ENCODE measurements at places on chromosomes 5 and 9.
A peak's percentile ranks its signal among the peaks of the same experiment; 100 is the strongest.

- DNase-seq: peak; percentile 79
These were observed 9.6 kb downstream of the NEK6 start for GRCh38 chr9:124267271-124267807.

- DNase-seq: no peak
These were observed 69.0 kb downstream of the ANKH start for GRCh38 chr5:14802541-14802940.

GRCh38 chr9:138076650-138077009, 199.0 kb downstream of the CACNA1B start:
- no peak for DNase-seq

- DNase-seq: no peak
These were observed 20.9 kb upstream of the SEMA6A start for GRCh38 chr5:116595498-116595897.

GRCh38 chr5:74538206-74538661, 102.3 kb downstream of the ENC1 start:
- DNase-seq: peak; percentile 73

- no peak for DNase-seq
These were observed 88.8 kb upstream of the EQTN start for GRCh38 chr9:27385606-27386322.

DNA sequence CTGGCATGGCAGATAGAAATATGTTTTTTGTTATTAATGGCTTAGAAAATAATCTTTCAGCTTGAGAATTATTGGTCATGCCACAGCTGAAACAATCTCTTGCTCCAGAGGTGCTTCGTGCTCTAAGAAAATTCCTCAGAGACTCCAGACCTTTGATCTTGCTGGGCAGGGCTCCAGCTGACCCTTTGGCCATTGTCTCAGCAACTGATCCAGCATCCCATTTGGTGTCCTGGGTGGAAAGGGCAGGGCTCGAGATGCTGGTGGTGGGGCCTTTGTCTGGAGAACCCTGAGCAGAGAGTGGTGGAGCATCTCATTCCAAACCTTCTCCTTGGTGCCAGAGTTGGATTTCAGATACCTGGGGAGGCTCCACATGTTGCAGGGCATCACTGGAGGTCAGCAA, 43.2 kb upstream of the PIK3R1 start:
- DNase-seq: no peak

DNA sequence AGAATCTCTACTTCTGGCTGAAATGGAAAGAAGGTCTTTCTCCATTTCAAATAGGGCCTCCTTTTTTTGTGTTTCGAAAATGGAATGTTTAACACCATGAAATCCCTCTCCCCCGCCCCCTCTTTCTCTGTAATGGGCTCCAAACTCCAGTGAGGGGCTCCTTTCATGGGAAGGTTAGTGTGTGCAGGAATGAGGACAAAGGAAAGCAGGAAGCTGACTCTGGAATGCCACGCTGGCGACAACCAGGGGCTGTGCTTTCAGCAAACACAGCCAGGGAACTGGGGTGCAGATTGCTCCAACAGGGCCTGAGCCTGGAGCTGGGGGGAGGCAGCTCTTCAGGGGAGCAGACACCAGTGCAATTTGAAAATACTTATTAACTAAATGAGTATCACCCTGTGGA, 82.8 kb downstream of the CRB2 start:
- no peak for DNase-seq

DNA sequence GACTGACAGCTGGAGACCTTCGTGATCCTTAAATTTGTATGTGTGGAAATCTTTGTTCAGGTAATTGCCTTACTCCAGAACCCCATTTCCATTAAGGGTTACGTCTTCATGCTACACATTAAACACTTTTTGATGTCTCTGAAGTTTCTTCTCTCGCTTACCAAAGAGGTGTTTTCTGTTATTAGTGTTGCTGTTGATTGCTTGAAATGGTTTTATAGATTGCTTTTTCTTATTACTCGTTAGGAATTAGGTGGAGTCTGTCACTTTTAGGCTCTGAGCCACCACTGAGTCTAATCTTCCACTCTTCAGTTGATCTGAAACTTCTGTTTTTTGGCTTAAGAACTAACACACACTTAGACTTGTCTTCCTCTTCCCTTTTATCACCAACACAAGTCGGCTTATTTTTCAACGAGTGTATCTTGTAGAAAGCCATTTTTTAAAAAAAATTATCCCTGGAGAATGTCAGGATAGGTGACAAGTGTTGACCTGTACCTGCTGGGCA, 62.2 kb upstream of the PPARGC1B start:
- DNase-seq: no peak

GRCh38 chr5:180133060-180133459, 61.5 kb upstream of the RNF130 start:
- no peak for DNase-seq

- no peak for DNase-seq
These were observed 3.1 kb downstream of the CAMK4 start for GRCh38 chr5:111227226-111227782.

GRCh38 chr5:132397224-132397623, 27.7 kb downstream of the SLC22A5 start:
- no peak for DNase-seq

GRCh38 chr9:37408933-37409710, 13.4 kb upstream of the GRHPR start:
- DNase-seq: no peak

DNA sequence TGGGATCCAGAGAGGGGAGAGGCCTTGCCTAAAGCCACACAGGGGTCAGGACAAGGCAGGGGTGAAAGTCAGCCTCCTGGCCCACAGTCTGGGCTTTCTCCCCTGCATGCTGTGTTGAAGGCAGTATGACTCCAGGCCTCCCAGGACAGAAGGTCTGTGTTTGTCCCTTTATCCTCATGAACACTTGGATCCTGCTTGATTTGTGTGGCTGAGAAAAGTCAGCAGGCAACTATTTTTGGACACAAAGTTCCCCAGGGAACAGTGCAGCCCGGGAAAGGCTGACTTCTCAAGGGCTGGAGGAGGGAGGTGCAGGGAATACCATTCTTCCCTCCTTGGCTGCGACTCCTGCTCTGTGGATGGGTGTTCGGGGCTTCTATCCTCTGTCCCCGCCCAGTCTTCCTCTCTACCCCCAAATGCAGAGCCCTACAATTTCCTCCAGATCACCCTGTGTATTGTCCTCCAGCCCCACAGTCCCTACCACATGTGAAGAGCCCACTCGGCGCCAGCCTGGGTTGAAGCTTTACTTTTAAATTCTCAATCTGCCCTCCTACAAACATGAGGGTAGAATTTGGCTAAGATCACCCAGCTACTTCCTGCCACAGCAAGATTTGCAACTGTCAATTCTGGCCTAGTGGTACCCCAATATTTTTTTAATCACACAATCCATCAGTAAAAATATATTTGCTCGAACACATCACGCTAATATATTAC, 4.1 kb downstream of the AKNA start:
- DNase-seq: peak; percentile 77

DNA sequence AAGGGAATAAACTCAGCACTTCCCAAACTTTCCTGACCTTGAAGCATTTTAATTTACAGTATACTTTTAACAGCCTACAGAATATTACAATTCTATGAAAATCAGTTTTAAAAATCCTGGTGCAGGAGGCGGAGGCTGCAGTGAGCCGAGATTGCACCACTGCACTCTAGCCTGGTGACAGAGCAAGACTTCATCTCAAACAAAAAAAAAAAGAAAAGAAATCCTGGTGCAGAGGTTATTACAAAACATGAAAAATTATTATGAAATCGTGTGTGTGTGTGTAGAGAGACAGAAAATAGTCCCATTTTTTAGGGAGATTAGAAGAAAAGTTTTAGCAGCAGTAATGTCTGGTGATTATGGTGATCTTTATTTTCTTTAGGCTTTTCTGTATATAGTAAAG, 26.9 kb downstream of the GOLPH3 start:
- no peak for DNase-seq
